ENCODE measurements at places on chromosomes 6 and 20.

DNA sequence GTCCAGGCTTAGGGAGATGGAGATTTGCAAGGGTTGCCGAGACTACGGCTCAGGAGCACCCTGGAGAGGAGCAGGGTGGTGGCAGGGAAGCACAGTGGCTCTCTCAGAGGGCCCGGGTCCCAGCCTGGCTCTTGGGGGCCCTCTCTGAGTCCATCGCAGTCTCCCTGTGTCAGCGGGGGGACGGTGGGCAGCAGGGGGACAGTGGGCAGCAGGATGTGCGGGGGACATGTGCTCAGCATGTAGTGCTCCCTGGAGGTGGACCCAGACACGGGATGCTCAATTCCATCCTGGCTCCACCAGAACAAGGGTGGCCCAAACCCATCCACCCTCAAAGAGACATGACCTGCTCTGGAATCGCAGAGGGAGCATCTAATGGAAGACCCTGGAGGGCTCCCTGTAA is 43.0 kb upstream of the ZBP1 start:
- DNase-seq = no peak

DNA sequence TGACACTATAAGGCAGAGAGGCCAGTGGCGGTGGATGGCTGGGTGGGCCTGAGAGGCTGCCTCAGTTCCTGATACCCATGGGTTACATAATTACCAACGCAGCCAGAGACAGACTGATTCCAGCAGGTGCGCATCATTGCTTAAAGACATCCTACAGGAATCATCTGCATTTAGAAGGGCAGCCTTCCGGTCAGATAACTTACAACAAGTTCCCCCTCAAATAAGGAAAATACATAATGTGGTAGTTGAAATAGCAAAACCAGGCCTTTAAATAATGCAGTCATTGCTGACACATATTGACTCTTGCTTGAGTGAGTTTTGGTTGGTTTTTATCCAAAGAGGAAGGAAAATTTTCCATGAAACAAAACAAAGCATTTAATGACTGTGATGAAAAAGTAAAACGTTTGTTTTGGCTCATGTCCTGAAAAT is 81.9 kb downstream of the SIM1 start:
- DNase-seq = no peak

DNA sequence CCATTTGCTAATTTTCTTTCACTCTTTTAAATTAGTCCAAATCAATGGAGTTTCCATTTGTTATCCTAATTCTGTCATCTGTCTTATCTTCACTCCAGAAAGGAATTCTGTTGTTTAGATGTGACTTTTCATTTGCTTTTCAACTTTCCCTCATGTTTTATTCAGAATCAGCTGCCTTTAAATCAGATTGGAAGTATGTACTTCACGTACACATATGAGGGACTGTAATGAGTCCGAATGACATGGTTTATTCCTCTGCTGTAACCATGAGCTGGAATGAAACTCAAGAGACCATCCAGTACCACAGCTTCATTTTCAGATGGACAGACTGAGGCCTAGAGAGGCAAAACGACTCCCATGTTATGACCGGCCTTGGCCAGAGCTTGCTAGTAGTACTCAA is 302.3 kb downstream of the KIF16B start:
- no peak for DNase-seq

DNA sequence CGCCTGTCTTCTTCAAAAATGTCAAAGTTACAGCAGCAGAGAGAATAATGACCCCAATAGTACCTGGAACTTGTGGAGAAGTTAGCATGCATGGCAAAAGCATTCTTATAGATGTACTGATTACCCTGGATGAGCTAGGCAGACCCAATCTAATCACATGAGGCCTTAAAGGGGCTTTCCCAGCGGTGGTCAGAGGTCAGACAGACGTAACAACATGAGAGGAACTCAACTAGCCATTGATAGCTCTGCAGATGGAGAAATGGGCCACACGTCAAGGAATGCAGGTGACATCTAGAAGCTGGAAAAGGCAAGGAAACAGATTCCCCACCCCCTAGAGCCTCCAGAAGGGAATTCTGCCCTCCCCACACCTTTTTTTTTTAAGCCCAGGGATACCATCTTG is 156.8 kb upstream of the ARID1B start:
- no peak for DNase-seq

- DNase-seq = no peak
Measured at GRCh38 chr20:13665709-13666395, 27.1 kb upstream of the TASP1 start.

DNA sequence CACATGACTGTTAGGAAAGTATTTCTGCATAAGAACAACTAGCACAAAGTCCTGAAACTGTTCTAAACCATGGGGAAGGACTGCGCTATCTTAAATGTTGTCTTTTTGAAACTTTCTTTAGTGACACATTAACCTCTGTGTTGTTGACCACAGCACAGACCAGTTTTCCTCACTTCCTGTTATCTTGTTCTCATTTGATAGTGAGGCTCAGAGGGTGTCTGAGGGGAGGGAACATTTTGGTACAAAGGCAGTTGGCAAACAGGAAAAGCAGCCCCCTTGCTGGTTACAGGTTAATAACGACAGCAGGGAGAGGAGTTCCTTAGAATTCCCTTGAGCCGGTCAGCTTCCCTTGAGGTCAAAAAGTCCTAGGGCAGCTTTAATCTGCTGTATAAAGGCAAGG is 143.5 kb upstream of the BMP2 start:
- DNase-seq = no peak

- no peak for DNase-seq
Measured at GRCh38 chr6:169174516-169175359, 78.9 kb downstream of the THBS2 start.

DNA sequence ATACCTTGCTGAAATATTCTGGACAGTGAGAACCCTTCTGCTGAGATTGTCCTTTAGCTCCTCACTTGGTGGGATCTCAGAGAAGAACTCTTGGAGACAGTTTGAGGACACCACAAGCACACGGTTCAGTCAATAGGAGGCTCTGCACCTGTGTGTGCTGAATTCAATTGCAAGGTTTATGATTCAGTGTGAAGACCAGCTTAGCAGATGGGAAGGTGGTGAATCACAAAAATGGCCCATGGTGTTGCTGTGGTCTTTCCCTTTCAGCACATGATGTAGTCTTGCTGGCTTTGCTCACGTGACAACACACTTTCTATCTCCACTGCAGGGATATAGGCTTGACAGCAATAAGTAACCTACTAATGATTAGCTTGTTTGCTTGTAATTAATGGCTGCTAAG is 270.3 kb downstream of the SLC24A3 start:
- DNase-seq = no peak

GRCh38 chr6:153424719-153425400 is 293.8 kb upstream of the RGS17 start:
- DNase-seq = no peak

DNA sequence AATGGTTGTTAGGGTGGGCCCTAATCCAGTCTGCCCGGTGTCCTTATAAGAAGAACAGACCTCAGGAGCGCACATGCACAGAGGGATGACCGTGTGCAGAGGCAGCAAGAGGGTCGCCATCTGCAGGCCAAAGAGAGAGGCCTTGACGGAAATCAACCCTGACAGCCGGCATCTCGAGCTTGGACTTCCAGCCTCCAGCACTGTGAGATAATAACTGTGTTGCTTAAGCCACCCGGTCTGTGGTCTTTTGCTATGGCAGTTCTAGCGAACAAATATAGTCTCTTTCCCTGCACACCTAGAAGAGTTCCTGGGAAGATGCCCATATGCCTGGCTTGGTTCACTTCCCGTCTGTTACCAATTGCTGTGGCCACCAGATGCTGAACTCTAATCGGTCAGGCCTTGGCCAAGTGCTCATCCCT is 35.3 kb upstream of the PTGIS start:
- DNase-seq = no peak

Data from activated CD4-positive, CD25-positive, alpha-beta regulatory T cell treated with anti-CD3 and anti-CD28 coated beads, Interleukin-2, amount 50 U/mL, for 16 hours (primary cell).